ENCODE measurements at places on chromosomes 1 and 21. TPM values are rescaled to one million over a fixed set of nuclear protein-coding genes. Genes with fewer than 3 reads are reported as not detected.
A peak's percentile ranks its signal among the peaks of the same experiment; 100 is the strongest.

CLDN17 gene
- total RNA-seq = not detected

ARHGEF2 gene
- total RNA-seq = 69.3 TPM

FOXJ3 gene
- 40.7 TPM for total RNA-seq

LCE3D gene
- not detected for total RNA-seq

LRRC39 gene
- 166 TPM for total RNA-seq

LDLRAD1 gene
- not detected for total RNA-seq

STRIP1 gene
- total RNA-seq = 18.1 TPM

CTTNBP2NL gene
- 14.3 TPM for total RNA-seq

CDK11A gene
- total RNA-seq = 21.7 TPM

NBPF4 gene
- not detected for total RNA-seq

CD244 gene
- total RNA-seq = 0.14 TPM

VANGL1 gene
- 5.9 TPM for total RNA-seq

RAB25 gene
- total RNA-seq = not detected

SLAMF9 gene
- total RNA-seq = not detected

OBSCN gene
- 316 TPM for total RNA-seq

- peak; percentile 30 for DNase-seq
Measured at GRCh38 chr1:26833432-26834405, 7.2 kb downstream of the ZDHHC18 start.

- DNase-seq = no peak
Measured at GRCh38 chr1:159090286-159091179, 14.0 kb upstream of the AIM2 start.

- no peak for DNase-seq
Measured at GRCh38 chr1:3479511-3480368, 25.3 kb downstream of the ARHGEF16 start.

DNA sequence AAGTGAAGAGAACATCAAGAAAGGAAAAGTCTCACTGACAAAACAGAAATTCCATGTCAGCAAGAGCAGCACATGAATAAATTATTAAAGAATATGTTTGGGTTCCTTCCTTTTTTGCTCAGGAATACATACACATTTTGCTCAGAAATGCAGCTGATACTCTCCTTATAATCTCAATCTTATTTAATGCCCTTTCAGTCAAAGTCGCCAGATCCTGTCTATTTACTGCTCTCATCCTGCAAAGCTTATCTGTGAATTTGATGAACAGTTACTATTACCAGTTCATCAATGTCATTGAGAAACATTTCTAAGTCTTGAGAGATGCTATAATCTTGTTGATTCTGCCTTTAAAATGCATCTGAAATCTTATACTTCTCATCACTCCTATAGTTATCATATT lies 543.1 kb upstream of the ZRANB2 start:
- no peak for DNase-seq

GRCh38 chr21:29827647-29828046 lies 112.1 kb downstream of the GRIK1 start:
- no peak for DNase-seq

GRCh38 chr1:37875833-37876232 lies 16.4 kb upstream of the MTF1 start:
- no peak for DNase-seq

DNA sequence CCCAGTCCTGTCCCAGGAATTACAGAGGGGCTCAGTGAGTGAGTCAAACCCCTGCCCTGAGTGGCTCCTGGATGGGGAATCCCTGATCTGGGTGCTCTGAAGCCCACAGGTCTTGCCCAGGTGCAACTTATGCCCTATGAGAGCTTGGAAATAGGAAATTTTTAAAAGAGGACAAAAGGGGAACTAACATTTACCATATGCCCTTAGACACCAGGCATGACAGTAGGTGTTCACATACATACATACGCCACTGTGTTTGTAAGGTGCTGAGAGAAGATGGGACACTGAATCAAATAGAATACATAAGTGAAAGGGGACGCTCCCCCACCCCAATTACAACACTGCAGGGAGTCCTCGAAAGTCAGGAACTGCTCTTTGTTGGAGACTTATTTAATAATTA lies 1.4 kb downstream of the CFAP45 start:
- no peak for DNase-seq

GRCh38 chr1:43949678-43950077 lies 2.9 kb downstream of the IPO13 start:
- DNase-seq = peak; percentile 32

- DNase-seq = no peak
Measured at GRCh38 chr21:38433471-38433870, 64.8 kb downstream of the ERG start.

GRCh38 chr1:55131801-55132200 lies 83.4 kb downstream of the USP24 start:
- no peak for DNase-seq

GRCh38 chr1:164417016-164417704 lies 141.8 kb upstream of the PBX1 start:
- no peak for DNase-seq

- no peak for DNase-seq
Measured at GRCh38 chr1:211928993-211929637, 98.6 kb upstream of the LPGAT1 start.

DNA sequence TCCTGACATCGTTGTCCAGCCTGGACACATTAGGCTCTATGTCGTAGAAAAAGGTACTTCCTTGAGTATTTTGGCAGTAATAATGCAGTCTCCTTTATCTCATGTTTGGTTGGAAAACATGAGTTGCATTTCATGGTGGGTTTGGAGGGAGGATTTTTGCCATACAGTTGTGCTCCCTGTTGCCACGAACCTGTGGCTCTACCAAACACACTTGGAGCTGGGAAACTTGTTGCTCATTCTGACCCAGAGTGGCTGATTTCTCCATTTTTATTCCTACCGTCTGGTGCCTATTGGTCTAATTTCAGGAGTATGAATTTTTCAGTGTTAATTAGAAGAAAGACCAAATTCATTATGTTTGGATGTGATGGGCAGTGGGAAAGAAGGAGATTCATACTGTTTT lies 50.7 kb downstream of the MPZL1 start:
- no peak for DNase-seq

DNA sequence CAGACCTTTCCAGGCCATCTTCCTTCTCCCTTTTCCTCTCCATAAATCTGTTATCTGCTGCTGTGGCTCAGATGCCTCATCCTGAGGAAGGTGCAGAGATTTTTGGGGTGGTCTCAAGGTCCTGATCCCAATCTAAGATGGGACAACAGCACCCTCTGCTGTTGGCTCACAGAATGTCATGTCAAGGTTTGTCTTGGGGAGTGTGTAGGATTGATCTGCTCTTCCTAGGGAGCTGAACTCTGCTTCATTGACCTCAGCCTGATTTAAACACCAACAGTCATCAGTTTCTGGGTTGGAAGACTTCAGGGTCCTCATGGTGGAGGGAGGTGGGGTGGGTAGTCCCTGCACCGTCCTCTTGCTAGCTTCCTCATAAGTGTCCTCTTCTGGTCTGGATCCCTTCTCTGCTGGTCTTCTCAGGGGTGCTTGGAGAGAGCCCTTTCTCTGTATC lies 62.8 kb upstream of the LAX1 start:
- DNase-seq = no peak

GRCh38 chr1:67524143-67525052 lies 94.2 kb upstream of the SERBP1 start:
- no peak for DNase-seq

- peak; percentile 90 for DNase-seq
Measured at GRCh38 chr21:46048926-46049889, 48.7 kb upstream of the COL6A2 start.

GRCh38 chr1:27574871-27575831 lies 28.8 kb downstream of the AHDC1 start:
- peak; percentile 85 for DNase-seq

GRCh38 chr1:101506541-101507164 lies 269.8 kb downstream of the S1PR1 start:
- DNase-seq = no peak

GRCh38 chr1:85451236-85451830 lies 13.6 kb downstream of the DDAH1 start:
- no peak for DNase-seq

DNA sequence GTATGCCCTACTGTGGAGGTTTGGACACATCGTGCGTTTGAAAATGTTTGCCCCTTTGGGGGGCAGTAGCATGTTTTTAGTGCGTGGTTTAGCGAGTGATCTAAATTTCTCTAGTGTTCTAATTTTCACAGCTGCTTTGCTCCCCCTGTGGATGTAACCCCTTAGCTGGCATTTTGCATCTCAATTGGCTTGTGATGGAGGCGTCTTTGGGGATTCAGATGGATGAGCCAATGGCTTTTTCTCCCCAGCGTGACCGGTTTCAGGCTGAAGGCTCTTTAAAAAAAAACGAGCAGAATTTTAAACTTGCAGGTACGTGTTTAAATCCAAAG lies 836 bp downstream of the CDC7 start:
- no peak for DNase-seq

DNA sequence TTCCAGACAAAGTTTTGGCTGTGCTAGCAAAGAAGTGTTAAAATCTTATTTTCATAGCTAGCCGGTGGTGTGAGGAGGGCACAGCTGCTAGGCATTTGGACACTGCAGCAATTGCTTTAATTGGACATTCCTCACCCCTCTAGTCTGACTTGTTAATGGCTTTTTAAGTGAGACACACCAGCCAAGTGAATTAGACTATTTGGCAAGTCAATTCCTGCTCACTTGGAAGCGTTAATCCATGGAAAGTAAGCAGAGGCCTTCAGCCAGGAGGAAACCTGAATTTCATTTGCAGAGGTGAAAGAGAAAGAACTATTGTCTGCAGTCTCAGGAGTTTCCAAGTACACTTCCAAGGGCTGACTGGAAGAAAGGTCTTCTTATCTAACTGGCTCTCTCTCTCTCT lies 175.7 kb downstream of the ST6GALNAC3 start:
- no peak for DNase-seq

GRCh38 chr1:161300478-161300877 lies 9.3 kb downstream of the MPZ start:
- no peak for DNase-seq

GRCh38 chr21:29124645-29125044 lies 5.8 kb upstream of the MAP3K7CL start:
- DNase-seq = no peak

GRCh38 chr1:67171978-67172377 lies 5.7 kb downstream of the IL23R start:
- DNase-seq = no peak

All from left ventricle myocardium inferior (tissue), 1 donor.